ENCODE measurements at places on chromosomes 1 and 21.

GRCh38 chr1:205568135-205568468 is 63.6 kb downstream of the CDK18 start:
- H3K4me1 ChIP-seq = peaks cover 27% of the 10 kb centered on the region
- no peaks in the 10 kb centered on the region for H3K36me3 ChIP-seq
- H3K27me3 ChIP-seq = peaks cover 49% of the 10 kb centered on the region
- no peak overlapping the region for H3K27ac ChIP-seq

DNA sequence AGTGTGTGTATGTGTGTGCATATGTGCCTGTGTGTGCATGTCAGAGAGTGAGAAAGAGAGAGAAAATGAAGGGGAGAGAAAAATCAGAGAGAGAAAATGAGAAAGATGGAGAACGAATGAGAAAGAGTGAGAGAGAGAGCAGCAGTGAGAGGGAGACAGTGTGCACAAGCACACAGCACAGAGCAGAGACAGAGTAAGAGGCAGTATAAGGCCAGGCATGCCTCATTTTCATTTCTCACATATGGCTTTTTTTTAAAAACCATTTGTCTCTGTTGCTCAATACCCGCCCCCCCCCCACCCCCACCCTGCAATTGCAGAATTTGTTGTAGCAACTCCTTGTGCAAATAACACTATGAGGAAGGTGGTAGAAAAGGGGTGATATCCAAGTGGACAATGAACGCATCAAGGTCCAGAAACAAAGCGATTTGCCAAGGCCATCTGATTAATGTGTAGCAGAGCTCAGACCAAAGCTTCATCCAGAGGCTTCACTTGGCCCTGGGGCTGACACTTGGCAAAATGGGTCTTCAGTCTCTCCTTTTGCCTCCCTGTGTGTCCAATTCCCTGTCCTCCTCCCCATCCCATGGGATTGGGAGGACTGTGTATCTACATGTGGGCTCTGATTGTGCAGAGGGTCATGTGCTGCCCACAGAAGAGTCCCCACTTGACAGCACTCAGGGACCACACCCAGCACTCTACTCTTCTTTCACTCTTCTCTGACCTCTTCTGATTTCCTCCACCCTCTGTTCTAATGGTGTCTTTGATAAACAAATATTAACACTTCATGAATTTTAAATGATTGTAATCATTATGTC is 38.9 kb upstream of the HSD3B1 start:
- DNase-seq = no peak
- H3K36me3 ChIP-seq = no peaks in the 10 kb centered on the region
- no peak overlapping the region for H3K27ac ChIP-seq
- no peak overlapping the region for H3K4me3 ChIP-seq
- H3K4me1 ChIP-seq = peaks cover 2% of the 10 kb centered on the region
- H3K27me3 ChIP-seq = peaks cover 13% of the 10 kb centered on the region

DNA sequence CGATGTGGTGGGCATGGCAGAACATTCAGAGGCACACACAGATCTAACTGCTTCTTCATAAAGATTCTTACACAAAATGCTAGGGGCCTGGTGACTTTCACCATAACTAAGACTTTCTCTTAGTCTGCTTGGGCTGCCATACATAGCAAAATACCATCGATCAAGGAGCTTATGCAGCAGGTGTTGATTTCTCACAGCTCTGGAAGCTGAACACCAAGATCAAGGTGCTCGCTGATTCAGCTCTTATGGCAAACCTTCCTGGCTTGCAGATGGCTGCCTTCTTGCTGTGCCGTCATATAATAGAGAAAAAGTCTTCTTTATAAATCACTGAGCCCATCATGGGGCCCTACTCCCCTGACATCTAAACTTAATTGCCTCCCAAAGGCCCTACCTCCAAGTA is 487.3 kb downstream of the AJAP1 start:
- H3K36me3 ChIP-seq = no peaks in the 10 kb centered on the region
- peaks cover 14% of the 10 kb centered on the region for H3K27me3 ChIP-seq

- H3K4me3 ChIP-seq = no peak overlapping the region
- H3K4me1 ChIP-seq = peaks cover 31% of the 10 kb centered on the region
- no peaks in the 10 kb centered on the region for H3K27me3 ChIP-seq
- peaks cover 1% of the 10 kb centered on the region for H3K36me3 ChIP-seq
- DNase-seq = no peak
- peak overlapping the region; percentile 83 for H3K27ac ChIP-seq
Observed at GRCh38 chr1:235892202-235892601, 25.5 kb upstream of the LYST start.

DNA sequence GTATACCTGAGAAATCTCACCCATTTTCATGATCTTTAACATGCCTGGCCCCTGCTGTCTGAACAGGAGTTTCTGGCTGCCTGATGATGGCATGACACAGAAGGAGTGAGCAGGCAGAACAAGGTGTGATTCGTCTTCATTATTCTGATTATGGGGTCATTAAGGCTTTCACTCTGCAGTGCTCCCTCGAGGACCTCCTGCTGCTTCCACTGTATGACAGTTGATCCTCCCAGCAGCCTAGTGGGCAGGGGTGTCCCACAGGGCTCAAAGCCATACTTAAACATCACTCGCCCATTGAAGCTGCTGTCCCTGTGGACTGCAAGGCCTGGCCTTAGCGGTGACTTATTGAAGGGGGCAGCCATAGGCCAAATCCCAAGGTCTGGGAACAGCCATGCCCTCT is 12.7 kb upstream of the PARS2 start:
- H3K27ac ChIP-seq = no peak overlapping the region
- H3K27me3 ChIP-seq = peaks cover 40% of the 10 kb centered on the region
- H3K4me3 ChIP-seq = no peak overlapping the region
- no peak for DNase-seq

Data from progenitor cell of endocrine pancreas (in vitro differentiated cells).